ENCODE measurements at places on chromosomes 7 and 10.

DNA sequence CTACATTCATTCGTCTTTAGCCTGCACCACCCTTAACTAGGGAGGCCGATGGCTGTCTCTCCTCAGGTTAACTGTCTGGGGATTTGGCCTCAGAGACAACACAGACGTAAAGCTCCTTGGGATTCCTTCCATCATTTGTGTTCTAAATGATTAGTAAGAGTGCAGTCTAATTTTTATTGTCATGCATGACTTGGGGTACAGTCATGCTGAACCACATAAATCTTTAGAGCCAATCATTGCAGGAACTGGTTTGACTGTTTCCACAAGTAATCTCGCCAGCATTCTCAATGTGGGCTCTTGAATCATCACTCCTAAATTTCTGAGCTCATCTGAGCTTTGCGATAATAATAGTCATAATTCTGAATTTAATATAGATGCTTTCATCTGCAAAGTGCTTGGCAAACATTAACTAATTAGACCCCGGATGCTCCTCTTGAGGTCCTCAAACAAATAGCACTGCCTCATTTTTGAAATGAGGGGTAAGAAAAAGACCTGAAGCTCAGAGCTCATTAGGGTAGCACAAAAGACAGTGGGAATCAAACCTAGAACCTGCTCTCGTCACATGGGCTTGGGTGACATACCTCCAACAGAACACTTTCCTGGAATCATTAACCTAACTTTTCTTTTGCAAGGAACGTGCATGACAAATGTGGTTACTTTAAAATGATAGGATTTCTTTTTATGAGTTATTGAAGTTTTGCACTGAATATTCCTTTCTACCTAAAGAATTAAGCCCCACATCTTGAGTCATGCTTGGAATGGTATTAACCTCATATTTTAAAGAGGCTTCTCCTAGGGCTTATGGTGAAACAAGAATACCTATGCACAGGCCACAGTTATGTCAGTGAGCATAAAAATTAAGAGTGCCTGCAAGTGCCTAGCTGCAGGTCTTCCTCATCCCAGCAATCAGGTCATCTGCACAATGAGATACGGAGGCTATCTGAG lies 118.9 kb upstream of the NRP1 start:
- DNase-seq = no peak

GRCh38 chr10:47062441-47063200 lies 151.4 kb downstream of the PTPN20 start:
- no peak for DNase-seq

DNA sequence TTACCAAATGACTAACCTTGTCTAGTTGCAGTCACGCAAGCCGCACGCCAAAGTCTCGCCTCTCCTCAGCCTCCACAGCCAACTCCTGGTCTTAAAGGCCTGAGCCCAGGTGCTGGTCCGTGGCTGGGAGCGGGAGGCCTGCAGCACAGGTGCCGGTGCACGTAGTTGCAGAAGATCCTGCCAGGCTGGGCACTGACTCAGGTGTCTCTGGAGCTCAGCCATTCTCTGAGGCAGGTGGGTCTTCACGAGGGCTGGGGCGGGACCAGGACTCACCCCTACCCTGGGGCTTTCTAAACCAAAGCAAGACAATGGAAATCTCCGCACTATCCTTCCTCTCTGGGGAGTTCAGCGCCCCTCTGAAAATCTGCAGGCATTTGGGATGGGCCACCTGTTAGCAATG lies 216.4 kb downstream of the MLLT10 start:
- no peak for DNase-seq

GRCh38 chr10:120580918-120581895 lies 124.2 kb downstream of the PLPP4 start:
- no peak for DNase-seq

- no peak for DNase-seq
These were observed 287.2 kb downstream of the AUTS2 start for GRCh38 chr7:69885431-69885830.

DNA sequence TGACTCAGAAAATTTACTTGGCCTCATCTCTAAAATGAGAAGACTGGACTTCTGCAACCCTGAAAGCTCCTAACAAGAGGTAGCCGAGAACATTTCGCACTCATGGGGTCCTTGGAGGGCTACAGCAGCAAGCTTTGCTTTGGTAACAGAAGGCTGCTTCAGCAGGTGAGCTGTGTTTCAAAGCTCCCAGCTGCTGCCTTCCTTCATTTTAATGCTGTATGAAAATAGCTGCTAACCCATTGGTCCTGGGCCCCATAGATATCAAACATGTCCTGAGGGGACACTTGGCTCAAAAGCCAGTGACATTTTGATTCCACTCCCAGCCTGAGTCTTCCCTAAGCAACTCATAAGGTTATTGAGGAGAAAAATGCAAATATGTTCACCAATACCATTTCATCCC lies 14.3 kb upstream of the MALSU1 start:
- DNase-seq = no peak

DNA sequence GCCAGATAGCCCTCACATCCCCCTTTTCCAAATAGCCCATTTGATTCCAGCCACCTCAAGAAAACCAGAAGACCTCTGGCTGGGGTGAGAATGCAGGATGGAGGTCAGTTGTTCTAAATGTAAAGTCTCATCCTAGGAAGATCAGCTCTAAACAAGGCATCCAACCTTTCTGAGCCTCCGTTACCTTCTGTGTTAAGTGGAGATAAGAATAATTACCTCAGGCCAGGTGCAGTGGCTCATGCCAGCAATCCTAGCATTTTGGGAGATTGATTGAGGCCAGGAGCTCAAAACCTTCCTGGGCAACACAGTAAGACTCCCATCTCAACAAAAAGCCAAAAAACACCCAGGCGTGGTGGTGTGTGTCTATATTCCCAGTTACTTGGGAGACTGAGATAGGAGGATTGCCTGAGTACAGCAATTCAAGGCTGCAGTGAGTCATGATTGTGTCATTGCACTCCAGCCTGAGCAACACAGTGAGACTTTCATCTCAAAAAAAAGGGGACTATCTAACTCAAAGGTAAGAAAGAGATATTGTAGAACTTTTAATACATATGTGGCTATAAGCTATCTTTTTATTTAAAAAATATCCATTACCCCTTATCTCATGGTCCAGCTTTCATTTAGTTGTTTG lies 43.5 kb downstream of the PRTFDC1 start:
- no peak for DNase-seq

DNA sequence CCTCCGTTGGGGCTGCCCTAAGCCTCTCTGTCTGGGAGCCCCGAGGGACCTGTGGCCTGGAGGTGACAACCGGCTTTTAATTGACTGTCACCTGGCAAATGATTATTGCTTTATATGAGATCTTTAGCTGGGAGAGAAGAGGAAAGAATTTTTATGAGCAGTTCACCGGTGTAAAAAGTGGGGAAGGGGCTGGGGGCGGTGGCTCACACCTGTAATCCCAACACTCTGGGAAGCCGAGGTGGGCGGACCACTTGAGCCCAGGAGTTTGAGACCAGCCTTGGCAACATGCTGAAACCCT lies 2.6 kb upstream of the COX19 start:
- no peak for DNase-seq

GRCh38 chr10:114643158-114643557 lies 14.9 kb downstream of the ABLIM1 start:
- DNase-seq = no peak

GRCh38 chr10:6567884-6568283 lies 12.2 kb downstream of the PRKCQ start:
- DNase-seq = no peak

- DNase-seq = no peak
These were observed 135.7 kb upstream of the TBX20 start for GRCh38 chr7:35389636-35390035.

- DNase-seq = no peak
These were observed 97.2 kb downstream of the GRK5 start for GRCh38 chr10:119304541-119304940.

DNA sequence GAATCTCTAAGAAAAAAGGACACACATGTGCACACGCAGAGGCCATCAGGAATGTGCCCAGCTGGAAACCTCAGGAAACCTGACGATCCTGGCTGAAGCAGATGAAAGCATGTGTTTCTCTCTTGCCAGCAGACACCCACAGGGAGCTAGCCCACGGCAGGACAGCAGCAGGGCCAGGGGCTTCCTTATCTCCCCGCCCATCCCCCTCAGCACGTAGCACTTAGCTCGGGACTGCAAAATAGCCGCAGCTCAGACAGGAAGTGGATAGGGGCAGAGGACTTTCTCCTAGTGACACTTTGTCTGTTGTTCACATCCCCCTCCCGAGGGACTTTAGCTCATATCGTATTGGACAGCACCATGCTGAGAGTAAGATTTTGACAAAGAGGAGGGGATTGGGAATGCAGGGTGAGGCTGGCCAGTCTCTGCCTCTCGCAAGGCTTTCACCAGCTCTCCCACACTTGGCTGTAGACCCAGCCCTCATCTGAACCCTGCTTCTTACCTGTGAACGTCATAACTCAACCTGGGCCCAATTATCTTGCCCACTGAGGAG lies 63.8 kb downstream of the MKI67 start:
- no peak for DNase-seq

DNA sequence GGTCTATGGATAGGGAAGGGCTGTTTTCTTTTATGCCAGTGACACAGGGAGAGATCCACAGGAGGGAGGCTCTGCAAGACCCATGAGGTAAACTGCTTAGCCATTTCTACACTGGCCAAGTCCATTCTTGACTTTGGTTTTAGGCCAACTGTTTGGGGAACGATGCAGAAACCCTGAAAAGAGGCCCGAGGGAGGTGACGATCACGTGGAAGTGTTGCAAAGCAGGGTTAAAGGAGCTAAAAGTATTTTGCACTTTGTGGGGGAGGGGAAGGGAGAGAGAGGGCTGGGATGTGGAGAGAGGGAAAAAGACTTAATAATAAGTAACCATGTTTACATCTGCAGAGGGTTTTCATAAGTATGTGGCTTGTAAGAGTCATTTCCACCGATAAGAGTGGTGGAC lies 239.7 kb downstream of the EMX2 start:
- no peak for DNase-seq

GRCh38 chr10:48636231-48636630 lies 31.4 kb upstream of the ARHGAP22 start:
- DNase-seq = no peak

All from stimulated activated CD8-positive, alpha-beta memory T cell treated with anti-CD3 and anti-CD28 coated beads, Interleukin-4, amount 100 ng/mL, for 24 hours (primary cell).